Activated CD4-positive, alpha-beta T cell treated with anti-CD3 and anti-CD28 coated beads for 48 hours (primary cell): ENCODE measurements at places on chromosomes 12 and 14.

DNA sequence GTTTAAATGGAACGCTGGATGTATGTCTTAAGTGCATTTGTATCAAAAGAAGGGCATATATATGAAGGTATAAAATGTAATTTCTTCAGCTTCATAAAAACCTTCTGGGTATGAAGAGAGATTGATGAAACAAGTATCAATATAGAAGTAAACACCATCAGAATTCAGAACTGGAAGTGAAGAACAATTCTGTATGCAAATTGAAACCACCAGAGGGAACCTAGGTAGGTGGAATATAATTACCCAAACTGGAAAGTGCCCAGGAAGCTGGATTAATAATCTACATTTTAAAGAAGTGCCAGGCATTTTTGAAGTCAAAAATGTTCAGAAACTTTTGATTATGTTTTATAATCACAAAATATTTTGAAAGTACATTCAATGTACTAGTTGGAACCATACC is 336.2 kb upstream of the GARIN6 start:
- no peak for DNase-seq

- DNase-seq: no peak
These were observed 1292.1 kb upstream of the FLRT2 start for GRCh38 chr14:84237881-84238280.

- no peak for DNase-seq
These were observed 74.4 kb upstream of the MAP1LC3B2 start for GRCh38 chr12:116484807-116485206.

DNA sequence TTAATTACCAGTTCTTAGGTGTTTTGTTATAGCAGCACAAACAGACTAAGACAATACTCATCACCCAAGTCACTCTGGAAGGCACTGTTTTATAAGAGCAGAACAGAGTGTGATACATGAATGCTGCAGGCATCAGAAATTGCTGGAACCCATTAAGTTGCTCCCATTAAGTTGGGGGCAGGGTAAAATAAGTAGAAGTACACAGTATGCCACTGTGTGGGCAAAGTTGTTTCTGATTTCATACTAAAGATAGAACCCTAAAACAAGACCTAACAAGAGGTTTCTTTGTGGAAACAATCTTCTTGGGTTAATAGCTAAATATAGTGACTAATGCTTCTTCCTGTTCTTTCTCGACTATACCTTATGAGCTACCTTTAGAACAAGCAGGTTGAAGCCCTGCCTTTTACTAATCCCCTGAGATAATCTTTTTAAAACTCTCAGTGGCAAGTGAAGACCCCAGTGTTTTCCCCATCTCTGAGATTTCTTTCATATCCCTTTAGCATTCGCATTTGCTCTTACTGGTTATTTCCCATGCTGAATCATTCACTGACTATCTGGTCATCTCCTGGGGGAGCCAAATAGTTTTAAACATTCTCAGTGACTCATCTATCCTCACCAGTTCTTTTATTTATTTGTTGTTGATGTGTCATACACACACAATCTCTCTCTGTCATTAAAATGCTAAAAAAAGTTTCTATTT is 52.3 kb downstream of the SOCS2 start:
- no peak for DNase-seq

- no peak for DNase-seq
These were observed 417.1 kb upstream of the TMTC1 start for GRCh38 chr12:30200864-30201263.

DNA sequence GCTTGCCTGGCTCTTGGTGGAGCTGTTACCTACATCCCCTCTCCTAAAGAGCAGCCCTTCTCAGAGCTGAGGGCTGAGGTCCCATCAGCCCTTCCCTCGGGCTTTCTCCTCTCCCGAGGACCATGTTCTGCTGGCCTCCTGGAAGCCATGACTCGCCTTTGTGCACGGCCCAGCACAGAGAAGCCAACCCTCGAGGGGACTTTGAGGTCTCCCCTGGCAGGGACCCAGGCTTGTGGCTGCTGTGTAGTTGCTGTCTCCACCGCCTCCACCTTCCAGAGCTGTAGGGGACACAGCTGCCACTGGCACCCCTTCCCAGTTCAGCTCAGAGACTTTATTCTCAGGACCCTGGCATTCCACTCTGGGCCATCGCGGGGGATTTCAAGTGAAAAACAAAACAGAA is 22.9 kb upstream of the CCND2 start:
- DNase-seq: no peak

GRCh38 chr12:128933039-128933438 is 79.8 kb downstream of the GLT1D1 start:
- DNase-seq: no peak

DNA sequence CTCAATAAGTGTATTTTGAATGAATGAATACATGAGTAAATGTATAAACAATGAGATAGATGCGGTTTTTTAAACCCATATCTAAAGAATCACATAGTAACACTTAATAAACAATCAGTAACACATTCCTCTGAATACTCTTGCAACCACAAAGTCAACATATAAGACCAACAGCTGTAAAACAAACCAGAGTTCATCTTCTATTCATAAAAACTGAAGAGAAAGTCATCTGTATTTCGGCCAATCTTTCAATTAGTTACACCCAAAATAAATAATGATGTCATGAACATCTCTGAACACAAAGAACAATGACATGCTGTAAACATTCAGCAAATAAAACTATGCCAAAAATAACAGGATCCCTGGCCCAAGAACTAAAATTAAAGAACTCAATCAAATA is 47.2 kb downstream of the ARMH4 start:
- no peak for DNase-seq

GRCh38 chr12:85260896-85261295 is 19.1 kb upstream of the ALX1 start:
- no peak for DNase-seq

DNA sequence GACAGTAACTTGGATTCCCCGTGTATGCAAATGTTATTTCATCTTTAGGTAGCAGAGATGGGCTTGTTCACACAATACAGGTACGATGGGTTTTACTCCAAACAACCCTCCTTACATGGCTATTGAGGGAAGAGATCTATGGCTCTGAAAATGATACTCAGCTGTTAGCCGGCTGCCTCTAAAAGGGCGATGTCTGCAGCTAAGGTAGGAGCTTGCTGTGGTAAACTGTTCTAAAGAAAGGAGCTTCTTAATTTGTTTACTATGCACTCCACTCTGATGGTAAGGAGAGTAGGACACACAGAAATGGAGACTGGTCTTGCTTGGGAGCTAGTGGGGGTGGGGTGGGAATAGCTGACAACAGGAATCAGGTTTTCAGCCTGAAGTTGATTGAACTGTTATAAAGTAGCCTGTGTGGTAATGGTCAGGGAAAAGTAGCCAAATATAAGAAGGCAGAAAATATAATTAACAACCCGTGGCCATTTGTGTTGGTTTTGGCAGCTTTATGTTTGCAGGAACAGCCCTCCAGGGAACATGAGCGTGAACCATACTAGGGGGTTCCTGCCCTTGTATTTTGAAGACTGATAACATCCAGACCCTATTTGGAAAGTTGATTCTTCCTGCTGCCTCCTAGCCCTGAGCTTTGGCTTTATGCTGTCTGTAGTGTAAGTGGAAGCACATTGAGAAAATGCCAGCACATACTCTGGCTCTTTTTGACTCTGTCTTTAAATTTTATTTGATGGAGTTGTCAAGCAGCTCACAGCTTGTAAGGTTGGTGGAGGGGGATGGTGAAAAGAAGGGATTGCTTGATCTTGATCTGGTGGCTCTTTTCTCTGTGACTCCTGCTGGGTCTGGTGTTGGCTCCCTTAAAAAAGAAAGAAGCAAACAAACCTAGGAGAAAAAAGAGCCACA is 929.8 kb downstream of the DIO2 start:
- no peak for DNase-seq

- DNase-seq: no peak
These were observed 24.4 kb upstream of the COCH start for GRCh38 chr14:30849983-30850382.

- DNase-seq: no peak
These were observed 152.5 kb upstream of the PLEKHG7 start for GRCh38 chr12:92550254-92550653.

- DNase-seq: no peak
These were observed 75.5 kb upstream of the OTX2 start for GRCh38 chr14:56885825-56886224.

GRCh38 chr12:95548056-95548538 is 3.2 kb downstream of the USP44 start:
- DNase-seq: peak; percentile 49

DNA sequence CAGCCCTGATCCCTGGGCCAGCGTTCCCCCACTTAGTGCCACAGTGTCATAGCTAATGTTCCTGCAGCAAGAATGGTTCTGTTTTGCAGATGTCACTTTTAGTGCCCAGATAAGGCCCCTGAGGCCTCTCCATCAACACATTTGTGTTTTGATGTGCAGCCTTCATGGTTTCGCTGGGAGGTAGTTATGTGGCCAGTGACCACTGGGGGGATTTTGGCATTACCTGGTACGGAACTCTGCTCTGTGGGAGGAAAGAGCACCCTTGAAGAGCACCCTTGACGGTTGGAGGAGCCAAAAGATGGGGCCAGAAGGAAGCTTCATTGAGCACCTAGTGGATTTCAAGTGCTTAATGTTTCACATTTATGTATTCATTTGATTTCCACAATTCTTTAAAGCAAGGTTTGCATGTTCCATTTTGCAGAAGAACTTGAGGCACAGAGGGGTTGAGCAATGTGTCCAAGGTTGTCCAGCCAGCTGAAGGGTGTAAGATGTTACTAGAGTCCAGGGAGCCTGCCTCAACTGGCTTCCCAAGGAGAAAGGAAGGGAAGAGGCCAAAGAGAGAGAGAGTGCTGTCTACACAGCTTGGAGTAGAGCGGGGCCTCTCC is 13.0 kb downstream of the SERPINA11 start:
- DNase-seq: no peak

DNA sequence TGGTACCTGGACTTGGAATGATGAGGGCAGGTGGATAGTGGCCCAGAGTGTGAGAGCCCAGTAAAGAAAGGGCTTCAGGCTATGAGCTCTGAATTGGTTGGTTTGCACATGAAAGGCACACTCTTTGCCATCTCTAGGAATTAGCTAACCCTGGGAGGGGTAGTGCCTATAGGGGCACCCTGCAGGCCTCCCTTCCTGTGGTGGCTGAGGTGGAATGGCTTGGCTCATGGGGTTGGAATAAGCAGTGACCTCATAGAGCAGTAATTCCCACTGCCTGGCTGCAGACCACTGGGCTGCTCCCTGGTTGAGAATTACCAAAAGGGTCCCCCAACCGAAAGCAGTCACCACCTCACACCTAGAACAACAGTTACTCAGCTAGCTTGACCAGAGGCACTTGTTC is 42.7 kb downstream of the ASCL4 start:
- DNase-seq: no peak

DNA sequence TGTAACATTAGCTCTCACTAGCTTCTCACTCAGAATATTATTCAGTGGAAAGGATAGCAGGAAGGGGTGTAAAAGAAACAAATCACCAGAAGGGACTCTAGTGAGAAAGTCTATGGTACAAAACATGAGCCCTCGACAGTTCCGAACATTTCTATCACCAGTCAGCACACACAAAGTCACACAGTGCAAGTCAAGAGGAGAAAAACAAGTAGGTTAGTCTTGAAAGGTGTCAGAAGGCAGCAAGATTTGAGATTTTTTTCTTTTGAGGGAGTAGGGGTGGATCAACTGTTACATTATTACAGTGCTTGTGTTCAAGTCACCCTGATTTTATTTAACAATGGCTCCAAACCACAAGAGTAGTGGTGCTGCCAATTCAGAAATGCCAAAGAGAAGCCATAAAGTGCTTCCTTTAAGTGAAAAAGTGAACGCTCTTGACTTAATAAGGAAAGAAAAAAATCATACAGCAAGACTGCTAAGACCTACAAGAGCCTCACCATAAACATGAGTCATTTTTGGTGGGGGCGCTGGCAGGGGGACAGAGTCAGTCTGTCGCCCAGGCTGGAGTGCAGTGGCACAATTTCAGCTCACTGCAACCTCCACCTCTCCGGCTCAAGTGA is 42.3 kb downstream of the GNS start:
- DNase-seq: no peak

DNA sequence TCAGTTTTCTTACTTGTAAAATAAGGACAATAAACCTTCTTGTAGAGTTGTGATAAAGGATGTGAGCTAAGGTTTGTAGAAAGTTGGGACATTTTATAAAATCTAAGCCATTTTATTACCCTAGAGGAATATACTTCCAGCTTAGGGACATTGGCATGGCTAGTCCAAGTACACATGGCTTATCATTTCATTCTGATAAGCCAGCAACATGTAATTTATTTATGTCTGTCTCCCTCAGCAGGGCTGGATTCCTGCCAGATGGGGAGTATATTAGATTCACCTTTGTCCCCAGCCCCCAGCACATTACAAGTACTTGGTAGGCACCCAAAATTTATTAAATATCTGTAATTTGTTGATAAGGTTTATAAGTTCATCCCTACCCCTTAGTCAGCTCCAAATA is 6.3 kb upstream of the ATG14 start:
- no peak for DNase-seq

DNA sequence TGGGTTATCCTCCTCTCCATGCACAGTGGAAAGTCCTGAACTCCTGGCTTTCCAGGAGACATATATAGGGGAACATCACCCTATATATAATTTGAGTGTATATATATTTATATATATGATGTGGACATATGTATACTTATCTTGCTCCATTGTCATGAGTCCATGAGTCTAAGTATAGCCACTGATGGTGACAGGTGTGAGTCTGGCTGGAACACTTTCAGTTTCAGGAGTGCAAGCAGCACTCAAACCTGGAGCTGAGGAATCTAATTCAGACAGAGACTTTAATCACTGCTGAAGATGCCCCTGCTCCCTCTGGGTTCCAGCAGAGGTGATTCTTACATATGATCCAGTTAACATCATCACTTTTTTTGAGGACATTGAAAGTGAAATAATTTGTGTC is 4.4 kb downstream of the SSTR1 start:
- DNase-seq: no peak

DNA sequence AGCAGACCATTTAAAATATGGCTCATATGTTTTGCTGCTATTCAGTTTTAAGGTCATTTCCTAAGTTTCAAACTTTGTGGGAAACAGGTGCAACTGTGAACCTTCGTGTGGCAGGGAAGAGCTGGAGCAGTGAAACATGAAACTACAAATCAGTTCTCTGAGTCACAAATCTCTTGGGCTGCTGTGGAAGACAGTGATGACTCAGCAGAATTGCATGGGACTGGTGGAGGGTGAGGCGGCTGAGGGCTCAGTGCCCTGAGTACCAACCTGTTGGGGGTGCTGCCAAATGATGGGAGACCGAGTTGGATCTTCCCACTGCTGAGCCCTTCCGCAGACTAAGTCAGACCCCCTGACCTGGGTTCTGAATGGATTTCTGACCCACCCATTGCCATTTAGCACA is 8.4 kb upstream of the CALM1 start:
- peak; percentile 36 for DNase-seq

DNA sequence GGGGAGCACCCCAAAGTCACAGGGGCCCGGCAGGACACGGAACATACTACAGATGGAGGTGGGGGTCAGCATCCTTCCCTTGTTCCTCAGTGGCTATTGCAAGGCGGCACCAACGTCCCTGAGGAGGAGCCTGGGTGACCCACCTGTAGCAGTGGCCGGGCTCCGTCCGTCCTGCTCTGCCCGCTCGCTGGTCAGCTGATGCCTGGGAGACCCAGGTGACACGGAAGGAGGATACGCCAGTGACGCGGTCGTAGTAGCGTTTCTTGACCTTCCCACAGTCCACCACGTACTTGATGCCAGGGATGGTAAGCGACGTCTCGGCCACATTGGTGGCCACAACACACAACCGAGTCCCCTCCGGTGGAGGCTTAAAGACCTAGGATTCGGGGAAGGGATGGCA is 24.7 kb downstream of the DHX37 start:
- no peak for DNase-seq

GRCh38 chr14:59619061-59619460 is 42.4 kb upstream of the CCDC175 start:
- no peak for DNase-seq

- no peak for DNase-seq
These were observed 256.2 kb upstream of the CPNE8 start for GRCh38 chr12:39161465-39162085.
